ENCODE measurements at places on chromosomes 6 and 20.

GRCh38 chr6:22658183-22658582 lies 88.8 kb downstream of the HDGFL1 start:
- DNase-seq: no peak

DNA sequence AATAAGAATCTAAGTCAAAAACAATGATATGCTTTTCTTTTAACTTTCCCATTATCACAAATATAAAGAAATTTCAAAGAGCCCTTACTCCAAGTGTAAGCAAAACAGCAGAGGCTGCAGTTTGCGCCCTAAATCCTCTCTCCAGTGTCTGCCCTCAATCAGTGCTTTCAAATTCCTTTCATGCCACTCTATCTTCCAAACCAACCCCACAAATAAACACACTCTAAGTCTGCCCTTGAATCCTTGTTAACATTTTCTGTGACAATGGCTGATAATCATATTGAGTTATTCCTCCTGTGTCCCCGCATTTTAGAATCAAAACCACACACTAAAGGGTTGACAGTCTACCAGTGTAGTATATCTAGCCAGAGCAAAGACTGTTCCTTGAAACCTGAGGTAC lies 317.9 kb upstream of the MARCKS start:
- DNase-seq: no peak

DNA sequence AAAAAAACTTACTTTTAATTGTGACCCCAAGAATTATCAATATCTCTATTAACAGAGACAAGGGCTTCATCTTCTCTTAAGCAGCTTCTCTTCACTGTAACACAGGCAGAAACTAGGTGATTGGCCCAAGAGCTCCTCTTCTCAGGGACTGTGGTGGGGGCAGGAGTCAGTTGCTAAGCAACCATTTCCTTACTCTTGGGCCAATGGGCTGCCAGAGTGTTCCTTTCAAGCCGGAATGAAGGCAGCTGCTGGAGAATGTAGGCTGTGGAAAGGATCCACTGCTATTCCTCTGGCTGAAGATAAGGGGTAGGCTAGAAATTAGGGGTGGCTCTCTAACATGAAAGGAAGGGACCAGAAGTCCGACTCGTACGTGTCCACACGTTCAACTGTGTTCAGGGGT lies at the start of gene SEL1L2:
Gene SEL1L2, minus strand, starts transcription at position 150 of the 400 bp plus-strand sequence. Its CDS starts 80 bp downstream, at position 70.
- no peak for DNase-seq

GRCh38 chr20:2729791-2730190 lies 37.2 kb downstream of the EBF4 start:
- no peak for DNase-seq

- no peak for DNase-seq
Observed at GRCh38 chr6:20497216-20498040, 36.8 kb upstream of the CDKAL1 start.

GRCh38 chr20:50892394-50892793 lies 38.8 kb downstream of the ADNP start:
- DNase-seq: no peak

DNA sequence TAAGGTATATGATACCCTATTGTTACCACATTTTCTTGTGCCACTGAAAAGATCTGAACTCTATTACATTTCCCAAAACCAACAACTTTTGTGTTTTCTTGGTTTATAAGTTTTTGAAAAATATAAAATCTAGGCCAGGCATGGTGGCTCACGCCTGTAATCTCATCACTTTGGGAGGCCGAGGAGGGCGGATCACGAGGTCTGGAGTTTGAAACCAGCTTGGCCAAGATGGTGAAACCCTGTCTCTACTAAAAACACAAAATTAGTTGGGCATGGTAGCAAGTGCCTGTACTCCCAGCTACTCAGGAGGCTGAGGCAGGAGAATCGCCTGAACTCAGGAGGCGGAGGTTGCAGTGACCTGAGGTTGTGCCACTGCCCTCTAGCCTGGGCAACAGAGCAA lies 34.3 kb downstream of the SAMHD1 start:
- no peak for DNase-seq

GRCh38 chr6:148693882-148694484 lies 52.8 kb upstream of the UST start:
- no peak for DNase-seq

- no peak for DNase-seq
Observed at GRCh38 chr6:87710090-87710489, 8.1 kb upstream of the AKIRIN2 start.

- DNase-seq: no peak
Observed at GRCh38 chr6:36967757-36968156, 13.2 kb downstream of the PI16 start.

- no peak for DNase-seq
Observed at GRCh38 chr20:48717680-48718223, 110.0 kb downstream of the PREX1 start.

DNA sequence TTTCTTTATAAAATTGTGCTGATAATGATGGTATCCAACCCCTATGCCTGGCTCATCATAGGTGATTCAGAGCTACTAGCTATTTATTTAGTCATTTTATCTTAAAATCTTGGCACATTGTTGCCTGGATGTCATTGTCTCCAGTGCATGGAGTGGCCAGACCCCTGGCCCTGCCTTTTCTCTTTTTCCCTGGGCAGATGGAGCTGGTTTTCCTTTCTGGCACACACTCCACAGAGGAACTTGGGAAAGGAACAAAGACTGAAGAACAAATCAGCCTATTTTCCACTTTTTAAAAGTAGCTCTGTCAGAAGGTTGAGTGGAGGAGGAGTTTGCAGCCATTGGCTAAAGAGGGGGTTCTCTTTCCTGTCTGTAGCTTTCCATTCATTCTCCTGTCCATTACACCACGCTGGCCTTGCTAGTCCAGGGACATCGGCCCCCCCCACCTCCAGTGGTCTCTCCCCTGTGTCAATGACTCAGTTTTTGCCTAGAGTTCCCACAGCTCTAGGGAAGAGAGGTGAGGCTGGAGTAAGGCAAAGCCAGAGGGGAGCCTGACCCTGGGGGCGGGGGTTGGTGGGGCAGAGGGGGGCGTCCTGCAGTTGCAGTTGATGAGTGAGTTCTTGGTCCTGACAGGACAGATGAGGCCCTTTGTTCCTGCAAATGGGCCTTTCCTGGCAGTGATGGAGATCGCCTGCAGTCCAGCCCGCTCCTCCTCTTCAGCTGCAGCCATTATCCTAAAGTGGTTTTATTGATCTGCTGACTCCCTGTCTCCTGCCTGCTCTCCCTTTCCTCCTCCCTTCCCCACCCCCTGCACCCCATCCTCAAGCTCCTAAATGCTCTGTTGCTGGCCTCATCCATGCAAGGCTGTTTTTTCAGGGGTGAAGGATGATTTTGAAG lies 774.5 kb downstream of the DHX35 start:
- no peak for DNase-seq

DNA sequence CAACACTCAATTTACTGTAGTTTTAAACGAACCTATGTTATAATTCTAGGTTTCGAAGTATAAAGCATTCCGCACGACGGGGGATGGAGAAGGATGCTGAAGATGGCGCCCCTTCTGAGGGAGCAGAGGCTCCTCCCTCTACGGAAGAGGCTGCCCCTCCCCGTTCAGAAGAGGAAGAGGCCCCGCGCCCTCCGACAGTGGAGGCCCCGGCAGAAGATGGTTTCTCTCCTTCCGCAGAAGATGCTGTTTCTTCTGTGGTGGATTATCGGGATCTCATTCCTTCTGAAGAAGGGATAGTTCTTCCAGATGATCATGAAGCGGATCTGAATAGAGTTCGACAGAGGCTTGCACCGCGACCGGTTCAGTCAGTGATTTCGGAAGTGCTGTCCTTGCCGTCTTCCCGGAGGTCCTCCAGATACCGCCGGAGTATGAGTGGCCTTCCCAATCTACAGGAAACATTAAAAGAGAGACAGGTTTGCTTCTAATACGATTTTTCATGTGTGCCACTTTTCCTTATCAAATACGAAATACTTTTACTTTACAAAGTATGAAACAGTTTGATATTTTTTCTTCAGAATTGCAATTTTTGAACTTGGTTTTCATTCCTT lies 7.7 kb downstream of the DNAH8 start:
- no peak for DNase-seq

DNA sequence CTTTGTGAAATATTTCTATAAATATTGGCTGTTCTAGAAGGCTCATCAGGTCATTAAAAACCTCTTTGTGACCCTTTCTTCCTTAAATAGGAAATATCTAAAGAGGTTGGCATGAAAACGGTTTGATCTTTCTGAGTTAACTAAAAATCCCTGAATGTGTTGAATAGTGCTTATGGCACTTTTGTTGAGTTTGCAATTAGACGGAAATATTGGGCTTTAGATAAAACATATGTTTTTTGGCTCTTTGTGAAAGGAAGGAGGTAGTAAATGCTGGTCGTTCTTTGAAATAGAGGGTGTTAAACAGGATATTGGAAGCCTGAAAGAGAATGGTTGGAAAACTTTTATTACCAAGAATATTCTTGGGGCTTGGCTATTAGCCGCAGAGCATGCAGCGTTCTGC lies 163.0 kb downstream of the ARID1B start:
- no peak for DNase-seq

GRCh38 chr6:45098256-45098655 lies 229.9 kb upstream of the RUNX2 start:
- DNase-seq: no peak

DNA sequence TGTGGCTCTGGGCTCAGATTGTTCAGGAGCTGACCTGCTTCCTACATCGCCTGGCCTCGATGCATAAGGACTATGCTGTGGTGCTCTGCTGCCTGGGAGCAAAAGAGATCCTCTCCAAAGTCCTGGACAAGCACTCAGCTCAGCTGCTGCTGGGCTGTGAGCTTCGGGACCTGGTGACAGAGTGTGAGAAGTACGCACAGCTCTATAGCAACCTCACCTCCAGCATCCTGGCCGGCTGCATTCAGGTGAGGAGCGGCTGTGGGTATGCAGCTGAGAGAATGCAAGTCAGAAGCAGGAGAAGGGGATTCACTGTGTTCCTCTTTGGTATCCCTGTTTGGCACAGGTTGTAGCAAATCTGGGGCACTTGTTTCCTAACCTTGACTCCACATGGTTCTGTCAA lies 17.9 kb downstream of the CUL9 start:
- DNase-seq: no peak

DNA sequence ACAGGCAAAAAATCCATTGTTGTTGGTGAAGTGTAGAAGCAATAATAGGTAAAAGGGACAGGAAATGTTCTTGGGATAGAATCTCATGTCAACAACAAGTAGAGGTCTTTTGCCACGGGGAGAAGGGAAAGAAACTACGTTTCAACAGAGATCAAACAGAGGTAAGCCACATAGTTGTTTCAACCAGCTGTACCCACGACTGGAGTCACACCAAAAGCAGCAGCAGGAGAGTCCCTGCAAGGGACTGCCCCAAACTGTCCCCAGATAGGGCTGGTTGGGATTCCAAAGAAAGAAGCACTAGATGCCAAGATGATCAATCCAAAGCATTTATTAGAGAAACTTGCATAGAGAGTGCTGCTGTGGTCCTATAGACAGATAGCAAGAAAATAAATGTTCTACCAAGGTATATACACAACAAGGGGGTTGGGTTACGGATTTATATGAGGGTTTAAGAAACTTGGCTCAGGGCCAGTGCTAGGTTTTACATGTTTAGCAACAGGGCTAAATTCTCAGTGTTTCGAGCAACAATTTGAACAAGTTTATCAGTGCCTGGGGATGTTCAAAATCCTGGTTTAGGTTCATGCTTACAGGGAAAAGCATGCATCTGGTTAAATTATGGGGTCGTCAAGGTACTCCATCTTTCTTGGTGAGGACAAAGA lies 466.5 kb downstream of the MMUT start:
- no peak for DNase-seq

DNA sequence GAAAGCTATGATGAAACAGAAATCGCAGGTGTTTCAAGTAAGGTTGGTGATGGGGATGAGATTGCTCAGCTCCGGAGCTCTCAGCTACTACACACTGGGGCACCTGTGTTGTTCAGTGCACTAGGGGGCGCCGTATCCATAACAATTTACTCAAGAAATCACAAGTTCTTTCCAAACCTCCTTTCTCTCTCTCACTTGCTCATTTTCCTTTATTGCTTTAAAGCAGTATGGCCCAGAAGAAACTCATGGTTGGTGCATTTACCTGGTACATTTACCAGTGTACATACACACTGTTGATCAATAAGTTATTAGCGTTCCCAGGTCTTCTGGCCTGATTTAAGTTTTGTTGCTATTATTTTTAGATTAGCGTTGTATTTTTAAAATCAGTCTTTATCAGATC lies 235.2 kb upstream of the TAB2 start:
- peak; percentile 67 for DNase-seq

DNA sequence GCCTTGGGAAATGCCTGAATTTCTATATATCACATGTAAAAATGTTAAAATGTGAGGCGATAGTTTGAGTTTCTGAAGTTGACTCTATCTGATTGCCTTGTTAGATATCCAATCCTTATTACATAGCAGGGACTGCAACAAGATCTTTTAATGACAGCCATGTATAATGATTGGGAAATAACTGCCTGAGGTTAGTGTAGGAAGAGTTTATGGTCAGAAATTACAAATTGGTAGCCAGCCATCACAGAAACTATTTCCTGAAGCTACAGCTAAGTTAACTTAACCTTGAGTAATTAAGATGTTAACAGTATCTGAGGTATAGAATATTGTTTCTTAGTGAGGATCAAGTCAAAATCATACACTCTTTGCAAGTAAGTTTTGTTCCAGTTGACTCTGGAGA lies 41.0 kb downstream of the AKIRIN2 start:
- no peak for DNase-seq

GRCh38 chr20:34363465-34364222 lies 571 bp downstream of the ITCH start:
- DNase-seq: no peak

GRCh38 chr6:122365775-122366403 lies 33.6 kb upstream of the HSF2 start:
- DNase-seq: no peak

DNA sequence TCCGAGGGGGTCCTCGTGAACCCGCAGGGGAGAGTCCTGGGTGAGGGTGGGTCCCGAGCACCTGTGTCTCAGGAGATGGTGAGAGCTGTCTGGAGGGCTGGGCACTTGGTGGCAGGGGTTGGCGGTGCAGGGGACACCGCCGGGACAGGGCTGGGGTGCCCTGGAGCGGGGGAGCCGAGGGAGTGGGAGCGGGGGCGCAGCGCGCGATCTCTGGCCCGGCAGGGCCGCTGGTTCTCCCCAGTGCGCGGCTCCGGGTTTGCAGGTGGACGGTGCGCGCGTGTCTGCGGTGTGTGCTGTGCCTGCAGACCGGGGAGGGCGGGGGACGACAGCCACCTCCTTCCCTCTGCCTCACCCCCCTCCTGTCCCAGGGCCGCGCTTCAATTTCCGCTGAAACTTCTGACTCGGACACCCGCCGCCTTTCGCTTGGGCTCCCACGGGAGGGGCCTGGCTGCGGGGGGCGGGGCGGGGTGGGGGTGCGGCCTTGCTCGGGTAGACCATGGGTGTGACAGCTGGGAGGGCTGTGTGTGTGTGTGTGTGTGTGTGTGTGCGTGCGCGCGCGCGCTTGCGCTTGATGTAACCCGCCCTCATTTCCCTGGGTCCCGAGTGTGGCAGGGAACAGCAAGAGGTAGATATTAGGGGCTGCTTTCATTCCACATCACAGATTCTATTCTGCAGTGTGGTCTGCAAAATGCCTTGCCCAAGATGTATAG lies 1.2 kb downstream of the TRIB3 start:
- DNase-seq: peak; percentile 48

GRCh38 chr6:46756469-46757213 lies 9.9 kb downstream of the ANKRD66 start:
- DNase-seq: no peak
